ENCODE measurements at places on chromosomes 6 and 20.
A peak's percentile ranks its signal among the peaks of the same experiment; 100 is the strongest.

DNA sequence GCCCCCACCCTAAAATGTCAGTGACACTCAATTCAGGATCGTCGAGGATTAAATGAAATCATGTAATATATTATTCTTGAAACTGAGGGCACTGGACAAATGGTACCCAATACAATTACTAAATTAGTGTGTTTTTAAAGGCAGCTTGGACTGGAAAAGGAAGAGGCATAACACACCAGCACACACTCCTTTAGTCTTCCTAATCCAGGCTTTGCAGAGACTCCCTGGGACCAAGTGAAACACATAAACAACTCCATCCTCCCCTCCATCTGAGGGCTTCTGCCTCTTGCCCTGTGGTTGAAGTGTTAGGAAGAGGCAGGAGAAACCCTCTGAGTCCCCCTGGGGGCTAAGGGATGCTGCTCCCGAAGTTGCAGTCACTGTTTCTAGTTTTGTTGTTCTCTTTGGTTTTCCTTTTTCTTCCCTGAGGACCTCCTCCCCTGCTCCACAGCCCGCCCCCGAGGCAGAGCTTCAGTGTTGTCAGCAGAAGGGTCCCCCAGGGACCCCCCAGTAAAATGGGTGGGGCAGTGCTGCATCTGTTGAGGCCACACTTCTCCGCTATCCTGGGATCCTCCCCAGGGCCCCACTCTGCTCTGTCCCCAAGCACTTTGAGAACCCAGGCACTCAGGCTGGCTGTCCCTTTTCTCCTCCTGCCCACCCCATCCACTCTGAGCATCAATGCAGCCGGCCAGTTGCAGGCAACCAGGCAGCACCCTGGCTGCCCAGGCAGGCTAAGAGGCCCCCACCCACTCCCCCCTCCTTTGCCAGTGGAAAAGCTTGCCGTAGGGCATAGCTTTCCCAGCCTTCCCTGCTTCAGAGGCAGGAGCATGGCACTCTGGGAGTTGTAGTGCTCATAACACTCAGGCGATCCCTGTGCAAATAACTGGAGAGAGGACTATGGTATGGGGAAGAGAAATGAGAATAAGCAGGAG lies 5.9 kb downstream of the TMEM63B start:
- DNase-seq: no peak

- no peak for DNase-seq
Observed at GRCh38 chr20:24777746-24778145, 171.3 kb upstream of the CST7 start.

DNA sequence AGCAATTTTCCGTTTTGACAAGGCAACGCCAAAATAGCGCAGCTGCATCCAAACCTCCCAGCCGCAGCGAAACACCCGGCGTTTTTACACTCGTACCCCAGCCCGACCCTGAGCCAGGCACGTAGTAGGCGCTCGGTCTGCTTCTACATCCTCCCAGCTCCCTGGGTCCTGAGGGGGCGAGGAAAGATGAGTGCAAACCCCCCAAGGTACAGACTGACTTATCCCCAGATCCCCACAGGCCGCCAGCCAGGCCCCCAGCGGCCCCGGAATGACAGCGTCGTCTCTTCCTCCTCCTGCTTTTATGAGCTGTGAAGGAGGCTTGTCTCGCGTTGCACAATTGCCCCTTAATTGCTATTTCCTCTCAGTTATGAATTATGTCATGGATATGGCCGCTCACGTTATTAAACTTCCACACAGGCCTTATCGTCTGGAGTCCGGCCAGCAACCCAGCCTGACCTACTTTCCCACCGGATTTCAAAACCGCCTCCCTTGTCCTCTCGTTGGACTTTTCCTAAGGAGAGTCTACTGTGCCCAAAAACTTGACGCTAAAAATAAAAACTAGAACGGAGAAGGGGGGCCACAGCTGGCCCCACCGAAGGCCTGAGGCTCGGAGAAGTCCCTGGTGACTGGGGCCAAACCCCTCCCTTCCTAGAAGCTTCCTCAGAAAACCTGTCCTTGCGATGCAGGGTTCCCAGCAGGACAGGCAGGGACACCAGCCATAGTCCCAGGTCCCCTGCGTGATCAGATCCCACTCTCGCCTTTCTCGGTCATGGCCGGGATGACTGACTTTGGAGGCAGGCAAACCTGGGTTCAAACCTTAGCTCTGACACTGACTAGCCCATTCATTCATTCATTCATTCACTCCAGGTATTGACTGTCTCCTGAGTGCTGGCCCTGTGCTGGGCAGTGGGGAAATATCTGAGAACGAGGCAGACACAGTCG lies 130.9 kb upstream of the PTPN1 start:
- DNase-seq: no peak

- DNase-seq: no peak
Observed at GRCh38 chr6:54232703-54233102, 75.5 kb upstream of the TINAG start.

GRCh38 chr20:2301164-2301622 lies 5.4 kb downstream of the TGM3 start:
- DNase-seq: no peak

- no peak for DNase-seq
Observed at GRCh38 chr20:39903806-39904465, 785.1 kb downstream of the MAFB start.

DNA sequence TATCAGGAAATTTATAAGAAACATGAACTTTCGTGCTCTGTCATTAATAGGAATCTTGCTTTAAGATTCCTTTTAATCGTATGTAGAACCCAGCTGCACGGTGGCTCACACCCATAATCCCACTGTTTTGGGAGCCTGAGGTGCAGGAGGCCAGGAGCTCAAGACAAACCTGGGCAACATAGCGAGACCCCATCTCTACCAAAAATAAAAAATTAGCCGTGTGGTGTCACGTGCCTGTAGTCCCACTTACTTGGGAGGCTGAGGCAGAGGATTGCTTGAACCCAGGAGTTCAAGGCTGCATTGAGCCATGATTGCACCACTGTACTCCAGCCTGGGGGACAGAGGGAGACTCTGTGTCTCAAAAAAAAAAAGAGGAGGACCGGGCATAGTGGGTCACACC lies 7.4 kb downstream of the PTPRA start:
- no peak for DNase-seq

DNA sequence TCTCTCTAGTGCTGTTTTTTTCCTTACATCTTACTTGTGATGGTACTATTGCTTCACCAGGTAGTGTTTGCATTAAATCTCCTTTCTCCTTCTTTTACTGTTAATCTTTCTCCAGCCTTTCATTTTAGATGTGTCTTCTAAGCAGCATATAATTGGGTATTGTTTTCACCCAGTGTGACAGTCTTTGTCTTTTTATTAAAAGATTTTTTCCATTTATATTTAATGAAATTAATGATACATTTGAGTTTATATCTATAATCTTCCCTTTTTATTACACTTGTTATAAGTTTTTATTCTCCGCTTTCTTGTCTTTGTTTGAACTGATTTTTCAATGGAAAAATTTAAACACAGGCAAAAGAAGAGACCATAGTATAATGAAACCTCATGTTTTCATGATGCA lies 8.7 kb downstream of the COL20A1 start:
- DNase-seq: no peak

DNA sequence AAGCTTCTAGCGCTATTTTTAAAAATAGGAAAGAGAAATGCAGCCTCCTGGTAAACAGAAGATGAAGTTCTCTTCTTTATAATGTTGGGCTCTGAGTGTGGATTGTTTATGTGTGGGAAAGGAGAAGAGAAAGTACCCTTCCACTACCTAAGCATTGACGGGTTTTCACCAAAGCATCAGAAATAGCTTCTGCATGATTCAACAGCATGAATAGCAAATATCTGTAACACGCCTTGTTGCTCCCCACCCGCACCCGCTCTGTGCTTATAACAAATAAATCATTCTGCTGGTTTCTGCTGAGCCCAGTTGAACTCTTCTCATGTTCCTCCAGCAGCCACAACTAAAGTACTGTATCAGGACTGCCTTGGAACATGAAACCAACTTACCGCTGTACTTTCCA lies 20.7 kb downstream of the TXLNB start:
- DNase-seq: peak; percentile 11

- no peak for DNase-seq
Observed at GRCh38 chr6:7409740-7410139, 20.1 kb downstream of the RIOK1 start.
